ENCODE measurements at places on chromosomes 2 and 18. TPM values are rescaled to one million over a fixed set of nuclear protein-coding genes. Genes with fewer than 3 reads are reported as not detected.

GRCh38 chr2:11621410-11621809 lies 48.6 kb downstream of the NTSR2 start:
- DNase-seq, result no peak

GRCh38 chr2:135225781-135226180 lies 173.7 kb downstream of the RAB3GAP1 start:
- DNase-seq, result no peak

GRCh38 chr18:56322406-56322805 lies 316.0 kb downstream of the TXNL1 start:
- no peak for DNase-seq

DNA sequence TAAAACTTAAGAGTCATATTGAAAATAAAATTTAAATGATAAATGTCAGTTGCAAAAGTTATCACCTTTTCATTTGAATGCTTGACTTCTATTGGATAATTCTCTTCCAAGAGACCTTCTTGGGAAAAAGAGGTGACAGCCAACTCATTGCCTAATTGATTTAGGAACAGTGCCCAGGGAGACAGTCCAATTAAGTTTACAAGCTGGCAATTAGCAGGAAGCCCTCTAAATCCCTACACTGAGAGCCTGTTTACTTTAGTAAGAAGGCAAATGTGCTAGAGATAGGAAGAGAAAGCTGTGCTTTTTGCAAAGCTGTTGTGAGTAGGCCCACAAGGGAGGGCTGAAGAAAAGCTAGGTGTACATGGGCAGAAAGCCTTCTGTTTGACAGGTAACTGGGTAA lies 189.1 kb downstream of the WDPCP start:
- DNase-seq, result no peak

DNA sequence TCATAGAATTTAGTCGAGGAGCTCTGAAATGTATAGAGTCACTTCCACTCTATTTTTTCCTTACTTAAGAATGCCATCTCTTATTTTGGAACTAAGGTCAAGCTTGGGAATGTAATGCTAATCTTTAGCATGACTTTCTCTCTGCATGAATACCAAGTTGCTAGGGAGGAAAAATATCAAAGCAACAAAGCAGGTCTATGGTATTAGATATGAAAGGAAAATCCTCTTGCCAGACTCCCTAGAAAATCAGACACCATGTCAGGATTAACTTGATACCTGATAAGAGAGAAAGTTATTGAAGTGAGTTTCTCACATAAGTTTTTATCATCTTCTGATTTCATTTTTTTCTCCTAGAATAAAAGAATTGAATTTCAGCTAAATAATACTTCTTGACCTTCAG lies 341.7 kb upstream of the ZNF804A start:
- DNase-seq, result no peak

- DNase-seq, result peak; percentile 89
These were observed 1.3 kb upstream of the ZNF516 start for GRCh38 chr18:76496194-76496890.

- DNase-seq, result no peak
These were observed 237.6 kb upstream of the UBE2E3 start for GRCh38 chr2:180742801-180743200.

DNA sequence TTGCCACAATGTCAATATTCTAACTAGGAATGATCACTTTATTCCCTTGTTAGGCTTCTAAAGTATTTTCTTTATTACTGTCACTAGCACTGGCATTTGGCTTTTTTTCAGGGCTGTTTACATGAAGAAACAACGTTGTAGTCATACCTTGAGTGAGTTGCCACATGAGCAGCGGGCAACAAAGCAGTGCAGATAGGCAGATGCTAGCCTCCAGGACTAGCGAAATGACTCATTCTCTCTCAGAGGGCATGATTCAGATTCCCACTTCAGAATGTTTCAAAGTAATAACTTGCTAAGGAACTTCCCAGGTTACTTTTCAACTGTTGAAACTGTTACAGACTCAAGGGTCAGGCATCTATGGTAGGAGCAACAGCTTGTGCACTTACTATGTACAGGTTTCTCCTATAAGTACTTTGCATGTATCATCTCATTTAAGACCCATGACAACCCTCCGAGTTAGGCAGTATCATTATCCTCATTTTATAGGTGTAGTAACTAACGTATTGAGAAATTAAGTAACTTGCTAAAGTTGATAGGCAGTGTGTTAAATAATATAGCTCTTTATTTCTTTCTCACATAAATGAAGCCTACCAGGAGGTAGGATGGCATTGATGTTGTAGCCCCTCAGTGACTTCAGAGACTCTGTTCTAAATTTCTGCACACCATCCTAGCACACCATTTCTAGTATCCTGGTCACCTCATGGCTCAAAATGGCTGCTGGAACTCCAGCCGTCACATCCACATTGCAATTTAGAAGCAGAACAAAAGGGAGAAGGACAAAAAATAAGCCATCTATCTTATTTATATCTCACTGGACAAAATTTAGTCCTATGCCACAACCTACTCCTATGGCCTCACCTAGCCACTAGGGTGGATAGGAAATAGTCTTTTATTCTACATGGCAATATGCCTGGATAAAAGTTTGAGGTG lies 83.3 kb downstream of the ICOS start:
- no peak for DNase-seq

DNA sequence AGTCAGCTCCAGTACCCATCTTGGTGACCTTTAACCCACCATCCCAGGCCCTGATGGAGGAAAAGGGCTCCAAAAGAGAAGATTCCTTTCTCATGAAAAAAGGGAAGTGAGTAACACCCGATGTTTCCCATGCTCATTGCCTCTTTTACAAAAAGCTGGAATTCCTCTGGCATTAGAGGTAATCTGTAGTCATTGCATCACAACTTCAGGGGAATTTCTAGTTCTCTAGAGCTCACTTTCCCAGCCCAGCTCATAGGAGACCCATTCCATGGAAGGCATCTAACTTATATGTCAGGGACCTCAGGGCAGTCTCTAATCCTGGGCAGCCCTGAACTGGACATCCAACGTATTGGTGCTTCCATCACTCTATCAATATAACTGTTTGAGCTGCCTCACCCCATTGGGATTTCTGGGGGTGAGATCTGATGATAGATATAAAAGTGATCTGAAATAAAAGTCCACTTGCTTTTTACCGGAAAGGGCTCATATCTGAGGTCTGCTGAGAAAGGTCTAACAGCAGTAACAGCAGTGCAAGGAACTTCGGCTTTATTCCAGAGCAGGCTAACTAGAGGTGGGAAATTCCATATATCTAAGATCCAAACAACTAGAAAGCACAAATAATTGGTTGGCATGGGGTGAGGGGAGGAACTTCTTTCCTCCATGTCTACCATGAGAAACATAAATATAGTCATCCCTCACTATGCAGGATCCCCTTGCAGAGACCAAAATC lies 106.1 kb downstream of the ETAA1 start:
- DNase-seq, result peak; percentile 28

DNA sequence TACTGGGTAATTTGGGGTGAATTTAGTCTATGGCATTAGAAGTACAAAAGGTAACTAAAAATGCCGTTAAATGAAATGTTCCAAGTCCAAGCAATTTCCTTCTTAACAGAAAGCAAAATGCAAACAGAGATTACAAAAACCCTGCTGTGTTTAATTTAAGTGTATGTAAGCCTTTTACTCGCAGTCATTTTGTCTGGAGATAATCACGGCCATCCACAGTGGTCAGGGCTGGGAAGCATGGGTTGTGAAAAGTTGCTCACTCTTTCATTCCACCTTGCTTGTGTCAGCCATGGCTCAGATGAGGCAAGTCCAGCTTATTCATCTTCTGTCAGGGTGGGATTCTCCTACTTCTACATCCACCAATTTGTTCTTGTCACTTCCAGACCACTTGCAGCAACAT lies 983.6 kb upstream of the ZEB2 start:
- DNase-seq, result no peak

GRCh38 chr18:58438958-58439300 lies 190.0 kb downstream of the ALPK2 start:
- DNase-seq, result no peak

DNA sequence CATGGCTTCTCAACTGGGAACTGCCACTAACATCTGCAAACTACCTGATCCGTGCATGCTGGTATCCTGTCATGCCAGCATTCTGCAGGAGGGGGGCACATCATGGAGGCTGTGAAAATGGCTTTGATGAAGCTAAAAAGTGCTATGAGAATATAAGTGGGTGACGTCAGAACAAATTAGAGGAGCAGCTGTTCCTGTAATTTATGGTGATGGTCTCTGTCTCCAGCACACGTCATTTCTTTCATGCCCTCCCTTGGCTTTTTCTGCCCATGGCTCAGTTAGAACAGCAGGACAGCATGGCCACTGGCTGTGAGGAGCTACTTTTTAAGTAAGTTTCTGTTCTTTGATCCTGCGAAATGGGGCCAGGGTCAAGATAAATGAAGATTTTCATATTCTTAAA lies 466.3 kb downstream of the THSD7B start:
- DNase-seq, result no peak

DNA sequence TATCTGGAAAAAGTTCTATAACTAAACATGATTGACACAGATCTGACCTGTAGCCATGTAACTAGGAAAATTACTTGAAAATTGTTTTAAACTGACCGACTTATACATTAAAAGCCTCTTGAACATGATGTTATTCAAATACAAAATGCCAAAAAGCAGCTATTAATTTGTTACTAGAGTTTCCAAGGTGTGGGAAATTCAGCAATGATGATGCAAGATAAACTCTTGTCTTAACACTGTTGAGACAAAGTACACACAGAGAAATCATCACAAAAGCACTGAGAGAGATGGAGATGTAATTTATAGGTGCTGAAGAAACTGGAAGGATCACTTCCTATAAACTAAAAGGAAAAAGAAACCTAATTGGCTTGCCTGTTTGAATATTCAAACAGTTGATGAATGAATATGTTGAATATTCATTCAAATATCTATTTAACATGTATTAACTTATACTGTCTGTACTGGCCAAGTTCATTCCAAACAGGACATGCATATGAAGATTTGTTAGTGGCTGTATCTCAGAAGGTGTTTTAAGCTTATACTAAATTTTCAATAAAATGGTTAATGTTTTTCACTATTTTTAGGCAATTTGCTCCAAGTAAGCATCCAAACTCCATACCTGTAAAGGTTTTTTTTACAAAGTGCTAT lies 34.6 kb upstream of the WDR75 start:
- no peak for DNase-seq

DNA sequence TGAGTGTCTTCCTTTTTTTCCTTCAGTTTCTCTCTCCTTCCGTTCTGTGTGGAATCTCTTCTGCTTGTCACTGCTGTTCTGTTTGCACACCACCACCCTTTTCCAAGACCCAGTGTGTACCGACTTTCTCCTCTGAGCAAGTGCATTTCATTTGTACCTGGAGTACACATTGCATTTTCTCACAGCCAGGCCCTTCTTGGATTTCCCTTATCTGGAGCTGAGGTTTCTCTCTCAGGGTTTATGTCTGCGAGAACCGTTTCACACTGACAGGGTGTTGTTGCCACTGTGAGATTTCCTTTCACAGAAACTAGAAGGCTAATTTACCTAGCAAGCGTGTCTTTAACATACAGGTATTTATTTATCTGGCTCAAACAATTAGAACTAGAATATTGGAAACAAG lies 26.2 kb downstream of the NCOA1 start:
- DNase-seq, result no peak

- no peak for DNase-seq
These were observed 100.8 kb downstream of the EPC2 start for GRCh38 chr2:148745151-148745851.

DNA sequence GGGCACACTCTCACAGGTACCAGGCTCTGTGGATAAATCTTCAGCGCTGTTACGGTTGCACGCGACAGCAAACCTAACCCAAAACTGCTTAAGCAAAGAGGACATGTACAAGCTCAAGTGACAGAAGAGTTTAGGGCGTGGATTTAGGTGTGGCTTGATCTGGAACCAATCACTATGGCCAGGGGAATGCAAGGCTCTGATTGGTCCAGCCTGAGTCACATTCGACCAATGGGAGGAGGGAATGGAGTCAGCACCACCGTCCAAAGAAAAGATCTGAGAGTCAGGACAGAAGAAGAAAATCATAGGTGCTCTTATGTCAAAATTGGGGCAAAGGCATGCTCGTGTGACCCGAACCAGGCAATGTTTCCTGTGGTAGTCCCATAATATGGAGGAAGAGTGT lies 139.0 kb downstream of the TRIM43 start:
- no peak for DNase-seq

- no peak for DNase-seq
These were observed 575.9 kb upstream of the ZEB2 start for GRCh38 chr2:145095641-145096435.

GRCh38 chr2:38712871-38713270 lies 38.3 kb downstream of the SRSF7 start:
- DNase-seq, result no peak

- no peak for DNase-seq
These were observed 97.6 kb upstream of the TCF4 start for GRCh38 chr18:55685638-55686037.

GRCh38 chr18:57959278-57959677 lies 84.7 kb upstream of the NEDD4L start:
- no peak for DNase-seq

DNA sequence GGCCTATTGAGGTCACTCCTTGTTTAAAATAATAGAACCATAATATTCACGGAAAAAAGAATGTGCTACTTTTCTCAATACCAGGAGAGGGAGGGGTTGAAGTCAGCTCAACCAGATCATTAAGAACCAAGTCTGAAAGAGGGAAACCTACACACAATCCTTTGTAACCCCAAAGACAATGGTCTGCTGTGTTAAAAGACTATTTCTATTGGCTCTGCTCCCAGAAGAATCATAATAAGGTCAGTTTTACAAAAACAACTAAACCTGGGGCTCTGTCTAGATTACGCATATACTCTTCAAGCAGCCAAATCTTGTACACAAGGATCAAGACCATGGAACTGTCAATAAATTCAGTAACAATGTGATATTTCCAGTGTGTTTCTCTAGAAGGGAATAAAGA lies 177.2 kb upstream of the CRIM1 start:
- no peak for DNase-seq

DNA sequence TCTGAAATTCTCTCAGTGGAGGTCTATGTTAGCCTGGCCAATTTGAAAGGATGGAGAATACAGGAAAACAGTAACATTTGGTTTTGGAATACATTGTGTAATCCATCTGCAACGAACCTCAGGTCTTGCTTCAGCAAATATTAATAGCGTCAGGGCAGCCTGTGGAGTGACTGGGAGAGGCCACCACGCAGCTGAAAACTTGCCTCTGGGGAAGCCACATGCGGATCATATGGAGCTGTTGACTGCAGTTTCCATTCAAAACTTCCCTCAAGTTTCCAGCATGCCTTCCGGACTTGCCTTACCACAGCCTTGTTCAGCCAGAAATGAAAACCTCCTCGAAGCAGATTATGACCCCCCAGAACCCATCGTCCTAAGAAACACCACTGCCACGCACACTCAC lies 25.7 kb downstream of the BCL11A start:
- DNase-seq, result no peak

Gene CAVIN2
- 128 TPM for total RNA-seq

Gene DNAJC5G
- not detected for total RNA-seq

Gene SKOR2
- total RNA-seq, result not detected

Gene FMNL2
- total RNA-seq, result 38.5 TPM

Gene RGPD3
- not detected for total RNA-seq

Gene BOLL
- total RNA-seq, result not detected

Gene CYP27A1
- total RNA-seq, result 4.1 TPM

All from uterus (tissue), 4 donors.